Stimulated activated CD4-positive, alpha-beta T cell treated with anti-CD3 and anti-CD28 coated beads, Interleukin-1b, Interleukin-23, amount 100 ng/mL, for 1 hour (primary cell): ENCODE measurements at places on chromosomes 1 and 21.

DNA sequence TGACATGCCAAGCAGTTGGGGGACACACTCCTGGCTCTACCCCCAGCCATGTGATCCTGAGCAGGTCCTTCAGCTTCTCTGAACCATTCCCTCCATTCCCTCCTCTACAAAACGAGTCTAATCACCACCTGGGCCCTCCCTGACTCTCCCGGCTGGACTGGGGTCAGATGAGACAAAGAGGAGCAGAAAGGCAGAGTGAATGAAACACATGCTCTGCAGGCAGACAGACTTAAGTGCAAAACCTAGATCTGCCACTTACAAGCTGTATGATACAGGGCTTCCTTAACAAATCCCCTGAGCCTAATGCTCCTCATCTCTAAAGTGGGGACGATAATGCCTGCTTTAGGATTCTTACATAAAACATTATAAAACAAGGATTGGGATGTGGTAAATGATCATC is 17.3 kb downstream of the RIMS3 start:
- DNase-seq: no peak

GRCh38 chr1:37238364-37239224 is 204.3 kb upstream of the GRIK3 start:
- no peak for DNase-seq

- no peak for DNase-seq
Measured at GRCh38 chr1:184021728-184022127, 15.8 kb downstream of the COLGALT2 start.

DNA sequence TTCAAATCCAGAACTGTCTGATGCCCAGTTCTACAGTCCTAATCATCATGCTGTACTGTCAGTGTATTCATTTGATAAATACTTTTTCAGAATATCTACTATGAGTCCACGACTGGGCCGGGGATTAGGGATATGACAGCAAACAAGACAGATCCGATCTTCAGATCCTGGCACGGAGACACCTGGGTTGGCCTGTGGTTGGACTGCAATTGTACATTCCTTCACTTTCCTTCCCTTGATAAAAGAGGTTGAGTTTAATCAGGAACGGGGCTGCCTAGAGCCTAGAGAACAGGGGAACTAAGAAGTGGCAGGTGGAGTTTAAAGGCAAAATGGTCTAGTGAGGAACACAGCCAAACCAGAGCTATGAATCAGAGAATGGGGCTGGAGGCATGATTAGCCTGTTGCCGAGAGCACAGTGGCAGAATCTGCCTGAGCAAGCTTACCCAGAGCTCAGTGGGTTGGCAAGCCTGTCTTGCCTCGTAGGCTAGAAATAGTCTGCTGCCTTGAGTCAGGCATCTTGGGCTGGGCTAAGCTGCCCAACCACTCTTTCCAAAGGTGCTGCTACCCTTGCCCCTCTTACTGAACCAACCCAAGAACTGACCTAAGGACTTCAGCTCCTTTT is 38.1 kb upstream of the PTCH2 start:
- no peak for DNase-seq

GRCh38 chr1:55789466-55789865 is 574.3 kb upstream of the USP24 start:
- no peak for DNase-seq
